A549 treated with AZD2906 at 1 μM for 4 hours (cell line): ENCODE measurements at places on chromosomes 7 and 10. TPM values are rescaled to one million over a fixed set of nuclear protein-coding genes. Genes with fewer than 3 reads are reported as not detected.

TAS2R39 gene
- total RNA-seq = not detected in 5 replicates

PANK1 gene
- total RNA-seq = 5.3 to 6.5 TPM (median 5.9 TPM) in 5 replicates

TMEM176A gene
- total RNA-seq = 0.16 TPM in 1 of 5 replicates, not detected in the others

STRIP2 gene
- total RNA-seq = 4.5 to 6.9 TPM (median 6.0 TPM) in 5 replicates

CALHM3 gene
- total RNA-seq = 0.23 to 0.52 TPM (median 0.35 TPM) in 5 replicates

MTERF1 gene
- total RNA-seq = 10.7 to 12.8 TPM (median 10.9 TPM) in 5 replicates

DMBT1 gene
- total RNA-seq = 0.20 to 0.30 TPM (median 0.24 TPM) in 5 replicates

GPR146 gene
- total RNA-seq = 1.8 to 2.1 TPM (median 1.9 TPM) in 5 replicates
